ENCODE measurements at places on chromosomes 5 and 9.

- DNase-seq: no peak
These were observed 10.2 kb upstream of the GABRP start for GRCh38 chr5:170773024-170773985.

- no peak for DNase-seq
These were observed 39.1 kb upstream of the UNC5A start for GRCh38 chr5:176771102-176771845.

DNA sequence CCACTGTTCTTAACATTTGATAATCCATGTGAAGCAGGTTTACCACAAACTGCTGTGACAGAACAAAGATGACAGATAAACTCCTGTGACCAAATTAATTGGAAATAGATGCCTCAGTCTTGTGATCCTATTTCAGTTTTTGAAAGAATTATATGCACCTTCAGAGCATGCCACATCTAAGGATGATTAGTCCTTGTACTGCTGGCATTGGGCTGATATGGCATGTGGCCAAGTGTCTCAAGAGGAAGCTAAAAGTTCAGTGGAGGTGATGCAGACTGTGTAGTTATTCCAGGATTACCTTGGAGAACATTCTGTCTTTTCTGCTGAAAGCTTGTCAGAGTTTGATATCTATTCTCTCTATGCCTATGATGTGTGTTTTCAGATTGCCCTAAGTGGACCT is 314.4 kb upstream of the EFNA5 start:
- DNase-seq: no peak

DNA sequence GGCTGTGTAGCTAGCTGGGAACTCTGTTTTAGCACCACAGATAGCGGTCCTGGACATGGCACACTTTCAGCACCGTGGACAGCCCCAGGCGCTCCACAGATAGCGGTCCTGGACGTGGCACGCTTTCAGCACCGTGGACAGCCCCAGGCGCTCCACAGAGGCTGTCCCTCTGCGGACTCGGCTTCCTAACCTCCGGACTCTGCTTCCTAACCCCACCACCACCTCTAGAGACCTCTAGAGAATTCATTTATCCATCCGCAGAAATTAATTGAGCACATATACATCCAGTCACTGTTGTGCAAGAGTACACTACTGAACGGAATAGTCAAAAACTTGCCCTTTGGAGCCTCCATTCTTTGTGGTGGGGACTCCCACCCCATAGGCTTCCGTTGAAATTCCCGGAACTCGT is 27.4 kb downstream of the UNC5A start:
- DNase-seq: peak; percentile 40

DNA sequence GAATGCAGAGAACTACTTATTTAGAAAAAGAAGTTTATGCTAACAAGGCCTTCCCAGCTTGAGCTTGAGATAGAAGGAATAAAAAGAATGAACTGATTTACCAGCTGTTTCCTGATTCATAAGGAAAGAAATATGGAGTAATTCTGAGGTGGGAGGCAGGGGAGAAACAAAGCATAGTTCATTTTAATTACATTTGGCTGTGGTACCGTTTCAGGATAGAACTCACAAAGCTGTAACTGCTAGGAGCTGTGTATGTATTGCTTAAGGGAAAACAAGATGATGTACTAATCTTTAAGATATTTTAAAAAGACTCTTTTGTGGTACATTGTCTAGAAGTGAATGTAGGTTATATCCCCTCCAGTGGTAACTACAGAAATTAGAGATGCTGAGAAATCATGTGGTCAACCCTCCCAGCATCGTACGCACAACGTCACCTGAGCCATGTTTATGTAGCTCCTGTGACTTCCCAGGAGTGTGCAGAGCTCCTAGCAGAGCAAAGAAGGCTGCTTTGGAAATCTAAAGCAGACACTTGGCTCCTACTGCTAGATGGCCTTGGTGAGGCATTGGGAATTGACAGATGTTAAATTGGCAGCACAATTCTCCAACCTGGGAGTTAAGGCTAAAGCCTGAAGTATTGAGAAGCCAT is 208.3 kb upstream of the VLDLR start:
- no peak for DNase-seq

DNA sequence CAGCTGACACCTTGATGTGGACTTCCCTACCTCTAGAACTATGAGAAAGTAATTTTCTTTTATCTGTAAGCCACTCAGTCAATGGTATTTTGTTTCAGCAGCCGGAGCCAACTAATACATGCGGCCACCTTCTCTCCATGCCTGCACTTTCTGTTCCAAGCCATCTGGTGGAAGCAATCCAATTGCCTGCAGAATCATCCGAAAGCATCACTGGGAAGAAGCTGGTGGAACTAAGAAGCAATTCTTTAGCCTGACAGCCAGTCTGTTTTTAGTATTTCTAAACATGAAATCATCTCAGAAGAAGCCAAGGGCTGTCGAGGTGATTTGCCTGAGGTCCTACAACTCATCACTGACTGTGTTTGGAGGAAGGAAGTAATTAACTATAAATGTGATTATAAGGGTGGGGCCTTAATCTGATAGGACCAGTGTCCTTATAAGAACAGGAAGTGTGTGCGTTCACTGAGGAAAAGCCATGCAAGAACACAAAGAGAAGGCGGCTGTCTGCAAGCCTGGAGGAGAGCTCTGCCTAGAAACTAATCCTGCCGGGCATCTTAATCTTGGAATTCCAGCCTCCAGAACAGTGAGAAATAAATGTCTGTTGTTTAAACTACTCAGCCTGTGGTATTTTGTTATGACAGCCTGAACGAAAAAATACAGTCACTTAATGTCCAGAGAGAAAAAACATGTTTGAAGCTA is 49.1 kb downstream of the NXNL2 start:
- no peak for DNase-seq

DNA sequence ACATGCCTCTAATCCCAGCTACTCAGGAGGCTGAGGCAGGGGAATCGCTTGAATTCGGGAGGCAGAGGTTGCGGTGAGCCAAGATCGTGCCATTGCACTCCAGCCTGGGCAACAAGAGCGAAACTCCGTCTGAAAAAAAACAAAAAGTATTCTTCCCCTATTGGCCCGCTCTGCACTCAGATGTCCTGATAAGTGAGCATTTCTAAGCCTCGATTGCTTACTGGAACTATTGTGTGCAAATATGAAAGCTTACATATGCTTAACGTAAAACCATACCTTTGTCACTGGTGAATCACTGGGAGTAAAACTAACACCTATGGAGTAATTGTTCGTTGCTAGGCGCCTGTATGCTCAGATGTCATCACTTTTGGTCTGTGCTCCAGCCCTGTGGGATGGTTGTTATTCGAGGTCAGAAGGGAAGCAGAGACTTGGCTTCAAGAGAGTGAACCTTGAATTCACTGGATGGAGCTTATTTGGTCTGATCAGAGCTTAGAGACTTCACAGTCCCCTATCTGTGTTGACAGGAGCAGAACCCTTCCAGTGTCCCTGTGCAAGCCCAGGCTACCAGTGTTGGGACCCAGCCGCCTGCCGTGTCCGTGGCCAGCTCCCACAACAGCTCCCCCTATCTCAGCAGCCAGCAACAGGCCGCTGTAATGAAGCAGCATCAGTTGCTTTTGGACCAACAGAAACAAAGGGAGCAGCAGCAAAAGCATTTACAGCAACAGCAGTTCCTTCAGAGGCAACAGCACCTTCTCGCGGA is 25.3 kb upstream of the LTC4S start:
- DNase-seq: no peak

DNA sequence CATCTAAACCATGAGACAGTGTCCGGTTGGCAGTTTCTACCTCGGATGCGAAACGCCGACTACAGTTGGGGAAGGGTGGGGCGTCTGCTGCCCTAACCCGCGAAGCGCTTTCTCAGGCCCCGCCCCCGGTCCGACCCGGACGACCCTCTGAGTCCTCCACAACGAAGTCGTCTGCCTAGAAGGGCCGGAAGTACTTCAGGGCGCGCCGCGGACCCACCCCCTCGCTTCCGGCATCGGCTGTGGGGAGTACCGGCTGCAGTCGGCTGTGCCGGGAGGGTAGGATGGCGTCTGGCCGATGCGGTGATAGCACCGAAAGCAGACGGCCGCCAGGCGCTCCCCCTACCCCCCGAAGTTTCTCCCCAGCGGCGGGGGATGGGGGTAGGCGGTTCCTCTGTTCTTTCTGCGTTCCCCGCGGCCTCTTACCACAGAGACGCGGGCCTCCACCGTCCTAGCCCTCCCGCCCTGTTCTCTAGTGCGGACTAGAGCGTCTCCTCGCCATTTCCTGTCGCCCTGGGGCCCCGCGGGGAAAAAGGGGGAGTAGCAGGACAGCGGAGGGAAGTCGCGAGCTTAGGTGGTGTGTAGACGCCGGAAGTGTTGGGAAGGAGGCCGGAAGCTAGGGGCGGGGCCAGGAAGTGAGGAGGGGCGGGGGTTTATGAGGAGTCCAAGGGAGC is at the start of gene TRIM41:
Gene TRIM41, plus strand, starts transcription at position 224 of the 671 bp plus-strand sequence. CDS start 719 bp downstream, outside the sequence.
- no peak for DNase-seq

GRCh38 chr5:58934629-58935097 is 351.8 kb downstream of the RAB3C start:
- DNase-seq: no peak

GRCh38 chr9:92042260-92042659 is 73.0 kb downstream of the SPTLC1 start:
- no peak for DNase-seq

GRCh38 chr9:122860319-122861142 is 32.1 kb upstream of the PDCL start:
- DNase-seq: no peak

DNA sequence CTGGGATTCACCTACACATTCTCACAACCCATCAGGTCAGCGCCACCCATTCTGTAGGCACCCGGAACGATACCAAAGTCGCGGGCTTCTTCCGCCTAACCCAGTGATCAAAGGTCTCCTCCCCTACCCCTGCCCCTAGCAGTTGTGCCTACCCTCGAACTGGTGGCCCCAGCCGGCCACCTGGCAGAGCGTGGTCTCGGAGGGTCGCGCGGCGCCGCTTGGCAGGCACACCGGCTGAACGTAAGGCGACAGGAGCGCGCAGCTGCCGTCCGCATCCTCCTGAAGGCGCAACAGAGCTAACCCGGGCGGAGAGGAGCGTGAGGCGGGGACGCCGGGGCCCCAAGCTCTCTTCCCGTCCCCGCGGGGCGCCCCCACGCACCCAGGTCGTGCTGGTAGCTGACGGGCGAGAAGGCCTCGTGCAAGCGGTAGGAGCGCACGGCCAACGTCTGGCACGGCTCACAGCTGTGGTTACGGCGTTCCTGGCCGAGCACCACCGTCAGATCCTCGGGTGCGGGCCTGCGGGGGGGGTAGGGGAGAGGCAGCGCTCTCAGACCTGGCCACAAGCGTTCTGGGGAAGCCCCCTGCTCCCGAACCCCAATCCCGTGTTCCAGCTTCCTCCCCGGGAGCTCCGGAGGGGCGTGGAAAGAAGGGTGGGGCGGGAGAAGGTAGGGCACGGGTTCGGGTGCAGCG is 2.8 kb upstream of the PFN3 start:
- peak; percentile 39 for DNase-seq

GRCh38 chr9:134562146-134562849 is 79.3 kb upstream of the COL5A1 start:
- DNase-seq: no peak

DNA sequence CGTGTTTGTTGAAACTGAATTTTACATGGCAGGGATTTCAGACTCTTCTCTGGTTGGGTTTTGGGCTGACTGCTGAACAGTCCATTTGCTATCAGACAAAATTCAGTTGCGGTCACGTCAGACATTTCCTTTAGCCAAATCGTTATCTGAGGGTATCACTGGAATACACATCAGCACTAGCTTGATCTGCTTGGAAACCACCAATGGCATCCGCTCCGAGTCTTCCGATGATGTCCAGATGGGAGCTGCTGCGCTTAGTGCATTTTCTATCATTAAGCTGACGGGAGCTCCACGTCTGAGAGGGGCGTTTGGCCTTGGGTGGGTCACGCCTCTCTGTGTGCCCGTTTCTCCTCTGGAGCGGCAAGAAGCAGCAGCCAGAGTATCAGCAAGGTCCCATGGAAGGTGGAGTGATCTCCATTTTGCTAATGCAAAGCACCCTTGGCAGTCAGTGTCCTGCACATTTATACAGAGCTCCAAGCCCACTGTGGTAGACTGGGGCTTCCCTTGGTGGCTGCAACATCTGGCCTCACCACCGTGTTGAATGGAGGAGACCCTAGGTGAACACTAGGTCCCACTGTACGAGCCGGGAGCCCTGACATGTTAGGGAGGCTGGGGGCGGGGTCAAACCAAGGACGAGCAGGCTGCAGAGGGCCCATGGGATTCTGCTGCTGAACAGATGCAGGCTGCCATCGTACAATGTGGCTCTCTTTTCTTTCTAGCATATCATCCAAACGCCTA is 134.6 kb upstream of the PHYKPL start:
- DNase-seq: no peak

DNA sequence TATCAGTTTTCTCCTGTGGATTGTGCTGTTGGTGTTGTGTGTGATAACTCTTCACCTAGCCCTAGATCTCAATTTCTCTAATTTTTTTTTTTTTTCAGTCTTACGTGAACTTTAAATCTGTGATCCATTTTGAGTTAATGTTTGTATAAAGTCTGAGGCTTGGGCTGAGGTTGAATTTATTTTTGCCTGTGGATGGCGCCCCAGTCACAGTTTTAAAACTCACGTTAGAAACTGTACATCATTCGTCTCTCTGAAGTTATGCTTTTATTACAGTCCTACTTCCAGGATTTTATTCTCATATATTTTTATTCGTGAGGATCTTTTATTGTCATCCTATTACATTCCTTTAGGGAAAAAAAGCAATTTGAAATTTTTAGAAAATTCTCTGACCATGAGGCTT is 103.1 kb downstream of the EHMT1 start:
- DNase-seq: no peak

- DNase-seq: no peak
These were observed 137.6 kb downstream of the MRPL36 start for GRCh38 chr5:1661831-1662558.

DNA sequence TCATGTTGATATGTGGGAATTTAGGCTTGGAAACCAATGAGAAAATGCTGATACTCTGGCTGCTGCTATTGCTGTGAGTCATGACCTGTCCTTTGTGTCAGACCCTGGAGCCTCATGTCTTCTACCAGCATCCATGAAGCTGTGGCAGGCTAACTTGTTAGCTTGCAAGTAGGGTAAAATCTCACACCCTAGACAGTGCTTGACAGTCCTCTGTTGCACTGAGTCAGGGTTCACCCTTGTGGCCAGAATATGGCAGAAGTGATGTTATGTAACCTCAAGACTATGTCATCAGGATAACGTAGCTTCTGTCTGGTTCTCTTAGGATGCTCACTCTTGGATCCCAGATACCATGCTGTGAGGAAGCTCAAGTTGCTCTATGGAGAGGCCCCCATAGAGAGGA is 110.8 kb downstream of the LHX2 start:
- no peak for DNase-seq

DNA sequence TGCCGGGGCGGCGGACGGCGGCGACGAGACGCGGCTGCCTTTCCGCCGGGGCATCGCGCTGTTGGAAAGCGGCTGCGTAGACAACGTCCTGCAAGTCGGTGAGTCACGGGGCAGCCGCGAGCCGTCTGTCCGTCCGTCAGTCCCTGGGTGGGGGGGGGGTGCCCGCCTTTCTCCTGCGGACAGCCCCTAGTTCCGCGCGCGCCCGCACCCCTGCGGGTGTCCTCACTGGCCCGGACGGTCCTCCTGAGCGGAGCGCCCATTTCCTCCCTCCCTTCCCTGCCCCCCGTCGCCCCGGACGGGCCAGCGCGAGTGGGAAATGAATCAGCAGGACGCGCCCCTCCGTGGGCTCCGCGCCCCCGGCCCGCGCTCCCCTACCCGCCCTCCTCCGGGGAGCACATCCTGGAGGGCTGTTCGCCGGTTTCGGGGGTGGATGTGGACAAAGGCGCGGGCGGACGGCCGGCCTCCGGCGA is 828 bp downstream of the ZSWIM6 start:
- no peak for DNase-seq
